Cortex of kidney (tissue), 1 donor: ENCODE measurements at places on chromosomes 2 and 18.

- no peak for DNase-seq
These were observed 253.2 kb downstream of the NEDD4L start for GRCh38 chr18:58297198-58297597.

GRCh38 chr2:119349289-119349688, 17.3 kb downstream of the C2orf76 start:
- DNase-seq, result no peak

DNA sequence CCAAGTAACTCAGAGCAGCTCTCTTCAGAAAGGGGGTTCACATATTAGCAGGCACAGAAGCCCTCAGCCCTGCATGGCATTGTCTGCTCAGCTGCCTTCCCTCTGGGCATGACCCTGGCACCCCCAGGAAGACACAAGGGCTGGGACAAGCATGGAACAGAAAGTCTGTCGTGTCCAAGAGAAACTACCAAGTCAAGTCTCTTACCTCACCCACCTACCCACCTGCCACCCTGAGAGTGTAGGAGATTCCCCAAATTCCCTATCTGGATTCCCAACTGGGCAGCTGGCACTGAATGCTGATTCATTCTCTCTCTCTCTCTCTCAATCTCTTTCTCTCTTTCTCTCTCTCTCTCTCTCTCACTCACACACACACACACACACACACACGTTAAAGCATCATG, 21.6 kb downstream of the SMAD7 start:
- no peak for DNase-seq

DNA sequence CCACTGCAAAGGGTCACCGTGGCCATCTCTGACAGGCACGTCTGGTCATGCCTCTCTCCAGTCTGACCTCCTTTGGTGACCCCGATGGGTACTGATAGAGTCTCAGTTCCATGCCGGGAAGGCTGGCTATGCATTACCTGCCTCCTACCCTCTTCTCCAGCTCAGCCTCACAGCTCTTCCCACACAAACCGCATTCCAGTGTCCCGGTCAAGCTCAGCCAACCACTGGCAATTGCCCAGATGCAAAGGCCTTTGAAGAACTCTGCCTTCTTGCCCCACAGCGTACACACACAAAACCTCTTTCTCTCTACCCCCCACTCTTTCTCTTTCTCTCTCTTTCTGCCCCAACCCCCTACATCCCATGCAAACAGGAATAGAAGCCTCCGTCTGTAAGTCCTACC, 37.6 kb downstream of the TMEM163 start:
- DNase-seq, result no peak

DNA sequence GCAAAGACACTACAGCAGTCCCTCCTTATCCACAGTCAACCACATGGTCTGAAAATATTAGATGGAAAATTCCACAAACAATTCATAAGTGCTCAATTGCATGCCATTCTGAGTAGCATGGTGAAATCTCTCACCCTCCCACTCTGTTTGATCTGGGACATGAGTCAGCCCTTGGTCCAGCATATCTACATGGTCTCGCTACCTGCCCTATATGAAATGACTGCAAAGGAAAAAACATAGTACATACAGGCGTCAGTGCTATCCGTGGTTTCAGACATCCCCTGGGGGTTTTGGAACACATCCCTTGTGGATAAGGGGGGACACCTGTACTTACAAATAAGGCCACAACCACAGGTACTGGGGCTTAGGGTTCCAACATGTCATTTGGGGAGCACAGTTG, 73.7 kb downstream of the CABLES1 start:
- no peak for DNase-seq

DNA sequence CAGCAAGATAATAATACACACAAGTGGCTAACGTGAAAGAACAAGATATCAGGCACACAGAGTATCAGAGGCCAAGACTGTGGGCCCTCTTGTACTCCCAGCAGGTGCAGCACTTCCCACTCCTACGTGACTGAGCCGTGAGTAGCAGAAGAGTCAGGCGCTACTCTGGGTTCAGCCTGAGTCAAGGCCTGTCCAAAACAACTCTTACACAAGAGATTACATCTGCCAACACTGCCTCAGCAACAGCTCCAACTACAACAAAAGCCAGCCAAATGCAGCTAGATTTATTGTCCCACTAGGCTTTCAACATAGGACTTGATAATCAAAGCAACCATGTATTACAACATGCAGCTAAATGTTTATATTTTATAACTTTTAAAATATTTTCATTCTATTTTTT, 56.2 kb downstream of the ITSN2 start:
- no peak for DNase-seq

- no peak for DNase-seq
These were observed 397.8 kb downstream of the SLC4A3 start for GRCh38 chr2:220025207-220025606.

- no peak for DNase-seq
These were observed 1.2 kb downstream of the PAX3 start for GRCh38 chr2:222297600-222297935.

- no peak for DNase-seq
These were observed 100.2 kb upstream of the MYCN start for GRCh38 chr2:15840148-15840547.

GRCh38 chr18:38497266-38497665, 931.7 kb upstream of the CELF4 start:
- no peak for DNase-seq

DNA sequence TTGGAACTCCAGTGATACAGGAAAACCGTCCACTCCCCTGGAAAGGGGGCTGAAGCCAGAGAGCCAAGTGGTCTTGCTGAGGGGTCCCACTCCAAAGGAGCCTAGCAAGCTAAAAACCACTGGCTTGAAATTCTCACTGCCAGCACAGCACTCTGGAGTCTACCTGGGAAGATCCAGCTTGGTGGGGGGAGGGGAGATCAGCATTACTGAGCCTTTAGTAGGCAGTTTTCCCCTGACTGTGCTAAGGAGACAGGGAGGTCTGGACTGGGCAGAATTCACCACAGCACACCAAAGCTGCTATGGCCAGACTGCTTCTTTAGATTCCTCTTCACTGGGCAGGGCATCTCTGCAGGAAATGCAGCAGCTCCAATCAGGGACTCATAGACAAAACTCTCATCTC, 510.7 kb upstream of the LRRTM1 start:
- no peak for DNase-seq

DNA sequence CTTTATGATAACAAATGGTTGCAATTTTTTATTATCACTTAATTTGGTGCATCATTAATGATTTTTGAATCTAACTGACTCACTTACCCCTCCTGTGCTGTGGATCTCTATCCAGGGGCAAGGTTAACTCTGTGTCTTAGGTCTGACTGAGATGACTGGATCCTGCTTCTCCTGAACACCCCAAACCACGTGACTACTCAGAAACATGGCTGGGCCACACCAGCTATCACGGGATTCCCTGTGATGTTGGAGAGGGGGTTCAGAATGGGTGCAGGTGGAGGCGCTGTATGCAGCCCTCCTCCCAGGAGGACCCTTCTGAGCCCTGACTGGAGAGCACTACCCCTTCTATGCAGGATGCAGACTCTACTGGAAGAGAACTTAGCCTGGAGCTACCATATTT, 152.4 kb upstream of the CAPN13 start:
- DNase-seq, result no peak

DNA sequence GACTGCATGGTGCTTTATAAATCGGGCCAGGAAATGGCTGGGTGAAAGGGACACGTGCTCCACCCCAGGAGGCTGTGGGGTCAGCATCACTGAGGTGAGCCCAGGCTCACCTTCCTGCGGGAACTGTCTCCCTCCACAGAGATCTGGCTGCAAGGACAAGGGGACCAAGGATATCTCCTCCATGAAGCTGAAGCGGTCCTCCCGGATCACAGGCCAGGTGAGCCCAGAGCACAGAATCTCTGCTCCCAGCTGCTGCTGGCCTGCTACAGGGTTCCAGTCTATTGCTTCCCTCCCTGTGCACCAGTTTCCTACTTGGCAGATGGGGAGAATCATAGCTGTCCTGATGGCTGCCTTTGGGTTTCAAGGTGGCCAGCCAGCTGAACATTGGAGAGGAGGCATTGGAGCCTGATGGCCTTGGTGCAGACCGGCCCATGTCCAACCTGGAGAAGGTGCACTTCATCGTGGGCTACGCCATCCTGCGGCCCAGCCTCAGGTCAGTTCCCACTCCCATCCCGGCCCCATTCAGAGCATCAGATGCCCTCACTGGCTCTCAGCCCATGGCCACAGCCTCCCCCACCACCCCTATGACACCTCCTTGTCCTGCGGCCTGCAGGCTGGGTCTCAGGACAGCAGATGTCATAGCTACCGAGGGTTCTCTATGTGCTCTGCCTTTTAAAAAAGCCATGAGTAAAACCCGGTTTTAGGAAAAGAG, 33.7 kb upstream of the GPR17 start:
- no peak for DNase-seq

- no peak for DNase-seq
These were observed 262.0 kb downstream of the HAUS1 start for GRCh38 chr18:46366201-46366600.

- no peak for DNase-seq
These were observed 35.0 kb downstream of the ITGA6 start for GRCh38 chr2:172462373-172462848.

GRCh38 chr2:852168-852567, 98.5 kb upstream of the SNTG2 start:
- no peak for DNase-seq

GRCh38 chr2:218398437-218399390, 954 bp upstream of the CTDSP1 start:
- no peak for DNase-seq

GRCh38 chr2:71150082-71150816, 19.8 kb downstream of the MPHOSPH10 start:
- no peak for DNase-seq

DNA sequence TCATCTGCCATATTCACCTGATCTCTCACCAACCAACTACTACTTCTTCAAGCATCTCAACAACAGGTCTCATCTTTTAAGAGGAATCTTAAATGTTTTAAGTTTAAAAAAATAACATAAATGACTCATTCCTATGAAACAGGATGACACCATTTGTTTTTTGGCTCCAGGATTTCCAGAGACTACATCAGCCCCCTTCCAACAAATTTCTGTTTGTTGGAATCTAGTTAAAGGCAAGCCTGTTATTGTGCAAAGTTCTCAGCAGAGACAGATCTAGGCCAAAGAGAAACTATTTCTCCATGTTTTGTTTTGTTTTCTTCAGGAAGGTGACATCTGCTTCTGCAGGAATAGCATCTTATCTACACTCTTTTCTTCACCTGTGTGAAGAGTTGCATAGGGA, 204.8 kb upstream of the SH3BP4 start:
- no peak for DNase-seq

DNA sequence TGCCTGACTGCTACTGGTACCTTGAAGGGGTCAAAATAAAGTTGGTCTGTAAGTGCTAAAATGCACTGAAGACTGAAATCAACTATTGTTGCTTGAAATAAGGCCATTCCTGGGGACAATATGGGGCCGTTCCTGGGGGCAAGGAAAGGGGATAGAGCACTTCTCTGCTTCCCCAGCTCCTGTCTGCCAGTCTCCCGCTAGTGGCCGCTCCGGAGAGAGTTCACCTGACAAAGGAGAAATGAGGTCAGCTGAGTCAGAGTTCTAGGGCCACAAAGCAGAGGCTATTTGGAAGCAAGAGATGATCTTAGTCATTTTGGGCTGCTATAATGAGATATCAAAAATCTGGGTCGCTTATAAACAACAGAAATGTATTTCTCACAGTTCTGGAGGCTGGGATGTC, 345.9 kb downstream of the TSN start:
- no peak for DNase-seq

DNA sequence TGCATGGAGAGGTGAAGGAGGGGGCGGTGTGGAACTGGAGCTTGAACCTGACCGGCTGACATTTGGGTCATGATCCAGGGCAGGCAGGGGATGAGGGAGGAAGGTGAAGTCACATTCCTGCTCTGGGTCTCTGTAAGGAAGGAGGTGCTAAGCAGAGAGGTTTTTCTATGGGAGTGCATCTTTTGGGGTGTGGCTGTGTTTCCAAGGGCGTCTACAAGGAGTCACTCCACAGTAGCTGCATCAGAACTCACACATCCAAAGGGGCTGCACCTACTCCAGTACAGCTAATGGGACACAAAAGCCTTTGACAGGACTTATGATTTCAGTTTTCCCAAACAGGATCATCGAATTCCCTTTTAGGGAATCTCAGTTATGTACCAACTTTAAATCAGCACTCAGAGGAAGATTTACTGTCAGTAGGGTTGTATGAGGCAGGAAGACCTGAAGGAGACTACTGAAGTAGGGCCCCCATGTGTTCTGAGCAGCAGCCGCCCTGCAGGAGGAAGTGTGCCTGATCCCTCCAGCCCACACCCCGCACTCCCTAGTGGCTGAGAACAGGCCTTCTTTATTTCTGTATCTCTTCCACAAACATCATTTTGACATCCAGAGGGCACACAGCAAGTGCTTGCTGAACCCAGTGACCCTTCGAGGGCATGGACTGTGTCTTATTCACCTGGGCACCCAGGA, 137.2 kb downstream of the CELF4 start:
- DNase-seq, result no peak

GRCh38 chr18:30674596-30674995, 367.9 kb downstream of the DSC3 start:
- no peak for DNase-seq

DNA sequence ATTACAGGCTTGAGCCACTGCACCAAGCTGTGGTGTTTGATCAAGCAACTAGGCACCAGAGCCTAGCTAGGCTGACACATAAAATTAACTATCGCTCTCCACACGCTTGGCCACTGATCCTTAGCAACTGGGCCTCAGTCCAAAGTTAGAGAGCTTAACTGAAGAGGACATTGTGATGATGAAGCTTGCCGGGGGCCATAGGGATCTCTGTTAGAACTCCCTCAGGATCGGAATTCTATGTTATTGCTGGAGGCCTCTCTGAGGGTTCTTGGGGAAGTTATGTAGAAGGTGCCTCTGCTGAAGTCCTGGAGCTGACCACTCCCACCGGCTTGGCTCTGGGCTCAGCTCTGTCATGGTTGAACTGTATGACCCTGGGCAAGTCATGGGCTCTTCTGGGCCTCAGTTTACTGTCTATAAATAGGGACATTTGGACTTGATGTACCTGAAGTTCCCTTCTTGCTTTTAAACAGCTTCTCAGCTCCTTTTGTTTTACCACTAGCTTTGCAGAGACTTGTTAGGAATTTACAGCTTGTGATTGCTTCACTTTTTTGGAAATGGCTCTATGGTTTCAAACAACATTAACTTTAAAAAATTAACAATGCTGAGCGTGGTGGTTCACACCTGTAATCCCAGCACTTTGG, 44.1 kb downstream of the GATA6 start:
- DNase-seq, result no peak

DNA sequence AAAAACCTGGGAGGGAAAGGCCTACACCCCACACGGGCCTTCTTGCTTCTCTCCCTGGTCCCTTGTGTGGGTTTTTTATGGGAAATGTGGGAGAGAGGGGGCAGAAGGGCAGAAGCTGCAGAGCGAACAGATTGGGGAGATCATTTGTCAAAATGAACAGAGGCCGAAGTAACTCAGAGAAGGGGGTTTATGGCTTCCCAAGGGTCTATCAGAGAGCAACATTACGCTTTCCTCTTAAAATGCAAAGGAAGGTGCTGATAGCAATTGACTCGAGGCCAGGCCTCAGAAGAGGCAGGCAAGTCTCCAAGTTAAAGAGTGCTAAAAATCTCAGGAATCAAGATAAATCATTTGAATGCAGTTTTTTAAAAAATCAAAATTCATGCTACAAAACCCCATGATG, 101.5 kb downstream of the SGPP2 start:
- DNase-seq, result no peak

- no peak for DNase-seq
These were observed 109.1 kb upstream of the CTDP1 start for GRCh38 chr18:79570266-79571201.
